ENCODE measurements at places on chromosomes 6 and 20.

DNA sequence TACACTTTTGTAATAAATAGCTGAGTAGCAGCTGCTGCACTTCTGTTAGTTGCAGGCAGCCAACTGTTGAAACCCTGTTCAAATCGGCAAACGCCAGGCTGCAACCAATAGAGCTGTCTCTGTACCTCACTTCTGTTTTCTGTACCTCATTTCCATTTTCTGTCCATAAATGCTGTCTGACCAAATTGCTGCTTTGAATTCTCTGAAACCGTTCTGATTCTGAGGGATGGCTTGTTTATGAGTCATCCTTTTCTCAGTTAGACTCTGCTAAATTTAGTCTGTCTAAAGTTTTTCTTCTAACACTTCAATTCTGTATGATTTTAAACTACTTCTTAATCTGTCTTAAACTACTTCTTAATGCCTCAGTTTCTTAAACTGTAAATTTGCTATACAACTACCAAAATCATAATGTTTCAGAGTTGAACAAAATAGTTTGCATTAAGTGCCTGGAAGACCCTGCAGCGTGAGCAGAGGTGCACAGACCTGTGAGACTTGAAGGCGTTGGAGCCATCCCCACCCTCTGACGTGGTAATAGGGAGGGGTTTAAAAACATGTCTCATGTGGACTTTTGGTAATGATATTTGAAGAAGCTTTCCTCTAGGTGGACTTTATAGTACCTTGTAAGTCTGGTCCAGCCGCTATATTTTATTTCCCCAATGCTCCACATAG lies 9.6 kb downstream of the BTNL2 start:
- no peak for DNase-seq

DNA sequence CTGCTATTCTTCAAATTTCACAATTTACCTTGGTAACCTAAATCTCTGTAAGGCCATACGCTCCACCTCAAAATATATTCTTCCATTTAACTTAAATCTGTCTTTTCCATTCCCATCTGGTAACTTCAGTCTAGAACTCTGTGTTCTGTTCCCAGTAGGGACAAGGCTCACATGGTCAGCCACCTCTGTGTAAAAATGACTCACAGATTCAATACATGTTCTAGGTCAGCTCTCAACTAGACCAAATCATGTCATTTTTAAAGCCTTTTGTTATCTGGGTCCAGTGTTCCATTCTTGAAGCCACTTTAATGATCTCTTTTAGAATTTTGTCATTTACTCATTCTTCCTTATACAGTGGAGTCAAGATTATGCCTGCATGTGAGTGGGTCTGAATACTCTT lies 315.6 kb upstream of the CITED2 start:
- DNase-seq, result no peak

- DNase-seq, result no peak
Observed at GRCh38 chr6:22194188-22194921, 102.5 kb downstream of the PRL start.

DNA sequence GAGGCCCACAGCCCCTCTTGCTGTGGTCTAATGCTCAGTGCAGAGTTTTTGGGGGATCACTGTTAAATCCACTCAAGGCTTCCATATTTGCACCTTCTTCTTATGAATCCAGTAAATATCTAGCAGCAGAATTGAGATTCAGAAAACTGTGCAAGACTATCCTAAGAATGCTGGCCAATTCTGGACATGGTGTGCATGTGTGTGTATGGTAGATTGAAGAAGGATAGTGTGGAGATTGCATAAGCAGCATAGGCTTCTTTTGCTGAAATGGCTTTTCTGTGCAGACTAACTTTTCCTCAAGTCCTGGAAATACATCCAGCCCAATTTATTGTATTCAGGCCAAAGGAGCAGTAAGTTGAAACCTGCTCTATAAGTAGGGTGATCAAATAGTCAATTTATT lies 39.7 kb downstream of the FBXO9 start:
- DNase-seq, result no peak

DNA sequence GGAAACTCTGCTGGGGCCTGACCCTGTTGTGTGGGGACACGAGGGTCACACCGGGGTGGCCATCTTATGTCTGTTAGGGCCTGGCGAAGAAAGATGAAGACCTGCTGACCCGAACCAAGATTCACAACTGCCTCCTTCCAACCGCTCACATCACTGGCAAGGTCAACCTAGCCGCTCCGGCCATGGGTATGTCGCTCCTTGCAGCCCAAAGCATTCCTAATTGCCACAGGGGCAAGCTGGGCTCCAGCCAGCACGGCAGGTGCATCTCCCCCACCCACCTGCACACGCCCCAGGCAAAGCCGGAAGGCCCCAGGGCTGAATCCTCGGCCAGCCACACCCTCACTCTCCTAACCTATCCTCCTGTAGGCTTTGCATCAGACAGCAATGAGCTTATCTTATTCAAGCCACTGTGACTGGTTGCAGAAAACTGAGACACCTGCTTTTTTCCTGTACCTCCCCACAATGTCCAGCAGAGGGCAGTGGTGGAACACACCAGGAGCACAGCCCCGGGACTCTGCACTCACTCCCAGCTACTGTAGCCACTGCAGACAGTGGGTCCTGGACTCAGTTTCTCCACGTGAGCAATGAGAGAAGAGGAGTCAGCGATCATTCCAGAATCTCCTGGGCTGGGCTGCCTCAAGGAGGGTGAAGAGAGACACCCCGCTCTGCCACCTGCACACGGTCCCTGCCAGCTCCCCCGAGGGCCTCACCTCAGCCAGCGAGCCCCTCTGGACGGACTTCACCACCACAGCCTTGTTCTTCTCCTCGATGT lies 170.2 kb downstream of the PREX1 start:
- peak; percentile 90 for DNase-seq

DNA sequence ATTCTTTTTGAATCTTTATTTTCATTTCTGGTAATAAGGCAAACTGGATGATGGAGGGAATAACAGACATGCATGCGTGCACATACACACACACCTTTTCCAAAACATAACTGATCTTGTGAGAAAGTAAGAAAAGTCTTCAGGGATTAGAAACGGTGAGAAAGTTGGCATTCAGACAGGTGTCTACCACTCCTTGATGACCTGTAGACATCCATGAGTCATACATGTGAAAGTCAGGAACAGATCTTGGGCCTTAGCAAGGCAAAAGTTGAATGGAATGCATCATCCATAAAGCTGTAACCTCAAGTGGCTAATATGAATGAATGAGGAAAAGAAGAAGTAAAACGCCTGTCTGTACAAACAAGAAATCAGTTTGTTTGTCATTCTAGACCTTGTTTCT lies 97.3 kb downstream of the GRIK2 start:
- no peak for DNase-seq

DNA sequence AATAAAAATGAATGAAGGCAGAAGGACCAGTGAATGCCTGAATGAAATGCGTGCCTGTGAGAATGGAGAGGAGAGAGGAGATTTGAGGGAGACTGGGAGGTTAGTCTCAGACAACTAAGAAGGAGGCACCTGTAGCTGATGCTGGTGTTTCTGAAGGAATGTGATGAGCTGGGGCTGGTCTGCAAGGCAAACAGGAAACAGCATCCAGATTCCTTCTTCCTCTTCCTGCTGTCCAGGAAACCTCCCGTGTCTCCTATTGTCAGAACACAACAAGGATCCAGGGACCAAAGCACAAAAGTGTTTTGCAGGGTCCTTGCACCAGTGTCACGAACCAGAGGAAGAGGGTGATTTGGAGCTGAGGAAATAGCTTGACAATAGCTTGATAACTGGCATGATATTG lies 50.4 kb upstream of the TAB2 start:
- DNase-seq, result no peak

DNA sequence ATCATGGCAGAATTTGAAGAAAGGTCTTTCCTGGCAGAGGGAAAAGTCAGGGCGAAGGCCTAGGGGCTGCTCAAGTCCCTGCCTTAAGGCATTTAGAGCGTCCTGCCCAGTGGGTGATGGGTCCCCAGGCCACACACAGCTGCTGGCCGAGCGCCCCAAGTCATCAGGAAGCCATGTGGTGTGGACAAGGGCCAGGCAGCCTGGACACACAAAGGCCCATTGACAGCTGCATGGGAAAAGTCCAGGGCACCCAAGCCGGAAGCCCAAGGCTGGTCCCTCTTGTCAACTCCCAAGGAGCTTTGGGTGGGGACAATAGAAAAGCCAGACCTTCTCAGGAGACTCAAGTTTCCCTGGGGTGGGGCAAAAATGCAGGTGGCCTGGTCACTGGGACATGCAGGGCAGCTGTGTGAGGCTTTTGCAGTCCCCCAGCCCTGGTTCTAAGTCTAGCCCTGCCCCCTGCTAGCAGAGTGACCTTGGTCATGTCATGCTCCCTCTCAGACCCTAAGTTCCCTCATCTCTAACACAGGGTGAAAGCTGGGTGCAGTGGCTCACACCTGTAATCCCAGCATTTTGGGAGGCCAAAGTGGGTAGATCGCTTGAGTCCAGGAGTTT lies 44.3 kb upstream of the PTGIS start:
- DNase-seq, result peak; percentile 93

DNA sequence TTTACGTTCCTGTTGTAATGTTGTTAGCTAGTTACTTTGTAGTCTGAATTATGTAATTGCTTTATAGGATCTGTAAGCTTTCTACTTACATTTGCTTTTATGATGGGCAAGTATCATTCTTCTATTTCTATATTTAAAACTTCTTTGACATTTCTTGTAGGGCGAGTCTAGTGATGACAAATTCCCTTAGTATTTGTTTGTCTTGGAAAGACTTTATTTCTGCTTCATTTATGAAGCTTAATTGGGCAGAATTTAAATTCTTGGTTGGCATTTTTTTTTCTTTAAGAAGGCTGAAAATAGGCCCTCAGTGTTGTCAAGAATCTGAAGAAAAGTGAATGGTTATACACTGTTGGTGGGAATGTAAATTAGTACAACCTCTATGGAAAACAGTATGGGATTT lies 506.3 kb downstream of the TENT5A start:
- DNase-seq, result no peak

DNA sequence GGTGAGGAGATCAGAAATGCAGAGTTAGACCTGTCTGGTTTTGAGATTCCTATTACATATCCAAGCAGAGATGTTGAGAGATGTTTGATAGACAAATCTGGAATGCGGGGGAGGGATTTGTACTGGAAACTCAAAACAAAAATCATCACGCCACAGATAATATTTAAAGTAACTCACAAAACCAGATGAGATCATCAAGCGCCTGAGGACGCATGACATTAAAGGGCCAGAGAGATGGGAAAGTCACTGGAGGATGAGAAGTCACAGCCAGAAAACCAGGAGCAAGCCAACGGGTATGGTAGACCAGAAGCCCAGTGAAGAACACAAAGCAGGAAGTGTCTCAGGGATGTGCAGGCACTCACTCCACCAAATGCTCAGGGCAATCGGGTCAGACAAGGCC lies 87.7 kb downstream of the DLL1 start:
- no peak for DNase-seq

GRCh38 chr20:23456409-23456808 lies 3.7 kb upstream of the CST11 start:
- DNase-seq, result no peak

DNA sequence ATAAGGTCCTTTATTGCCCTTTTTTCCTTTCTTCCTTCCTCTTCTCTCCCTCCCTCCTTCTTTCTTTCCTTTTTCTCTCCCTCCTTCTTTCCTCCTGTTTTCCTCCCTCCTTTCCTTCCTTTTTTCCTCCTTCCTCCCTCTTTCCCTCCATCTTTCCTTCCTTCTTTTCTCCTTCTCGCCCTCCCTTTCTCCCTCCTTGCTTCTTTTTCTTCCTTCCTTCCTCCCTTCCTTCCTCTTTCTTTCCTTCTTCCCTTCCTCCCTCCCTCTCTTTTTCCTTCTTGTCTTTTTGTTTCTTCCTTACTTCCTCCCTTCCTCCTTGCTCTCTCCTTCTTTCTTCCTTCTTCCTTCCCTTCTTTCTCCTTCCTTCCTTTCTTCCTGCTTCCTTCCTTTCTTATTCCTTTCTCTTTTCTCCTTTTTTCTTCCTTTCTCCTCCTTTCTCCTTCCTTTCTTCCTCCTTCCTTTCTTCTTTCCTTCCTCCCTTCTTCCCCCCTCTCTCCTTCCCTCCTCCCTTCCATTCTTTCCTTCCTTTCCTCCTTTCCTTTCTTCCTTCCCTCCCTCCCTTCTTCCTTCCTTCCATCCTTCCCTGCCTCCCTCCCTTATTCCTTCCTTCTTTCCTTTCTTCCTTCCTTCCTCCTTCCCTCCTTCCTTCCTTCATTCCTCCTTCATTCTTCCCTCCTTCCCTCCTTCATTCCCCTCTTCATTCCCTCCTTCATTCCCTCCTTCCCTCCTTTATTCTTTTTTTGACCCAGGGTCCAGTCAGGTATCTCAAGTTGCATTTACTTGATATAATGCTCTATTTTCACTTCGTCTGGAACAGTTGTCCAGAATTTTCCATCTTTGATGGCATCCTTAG lies 11.7 kb upstream of the PHIP start:
- DNase-seq, result no peak

DNA sequence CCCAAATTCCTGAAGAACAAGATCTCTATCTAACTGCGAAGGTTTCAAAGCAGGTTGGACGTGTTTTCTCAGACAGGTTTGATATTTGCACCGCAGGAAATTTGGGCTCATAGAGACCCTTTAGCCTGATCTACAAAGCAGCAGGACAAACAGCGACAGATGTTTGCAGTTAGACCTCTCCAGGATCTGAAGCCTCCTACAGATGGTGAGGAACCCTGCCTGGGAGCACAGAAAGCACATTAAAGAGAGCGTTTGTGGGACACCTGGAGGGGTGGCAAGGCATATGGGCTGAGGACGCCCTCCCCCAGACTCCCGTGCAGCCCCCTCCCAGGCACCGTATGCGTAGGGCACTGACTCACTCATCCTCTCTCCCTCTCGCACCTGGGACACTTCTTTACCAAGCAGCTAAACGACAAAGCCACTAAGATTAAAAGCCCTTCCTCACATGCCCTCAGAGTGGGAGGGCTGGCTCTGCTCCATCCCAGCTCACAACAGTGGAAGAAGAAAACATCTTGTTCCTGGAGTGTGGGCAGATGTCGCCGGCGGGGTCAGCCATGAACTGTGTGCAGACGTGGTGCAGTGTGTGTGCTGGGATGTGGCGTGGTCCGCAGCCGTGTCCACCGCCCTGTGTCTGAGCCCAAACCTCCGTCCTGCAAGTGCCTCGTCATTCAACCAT lies 249.7 kb upstream of the AFDN start:
- no peak for DNase-seq

- DNase-seq, result no peak
Observed at GRCh38 chr20:31860390-31861134, 9.8 kb downstream of the DUSP15 start.

- DNase-seq, result no peak
Observed at GRCh38 chr6:89386917-89387491, 25.1 kb downstream of the RRAGD start.

- DNase-seq, result no peak
Observed at GRCh38 chr20:31476643-31477215, 1.6 kb downstream of the REM1 start.

GRCh38 chr6:116373940-116374339 lies 3.2 kb downstream of the DSE start:
- no peak for DNase-seq

- DNase-seq, result no peak
Observed at GRCh38 chr6:82712389-82712788, 348.8 kb downstream of the TPBG start.

Measured in putamen (tissue), 1 donor.